Esophagus squamous epithelium (tissue), 5 donors: ENCODE measurements at places on chromosomes 6 and 20.

DNA sequence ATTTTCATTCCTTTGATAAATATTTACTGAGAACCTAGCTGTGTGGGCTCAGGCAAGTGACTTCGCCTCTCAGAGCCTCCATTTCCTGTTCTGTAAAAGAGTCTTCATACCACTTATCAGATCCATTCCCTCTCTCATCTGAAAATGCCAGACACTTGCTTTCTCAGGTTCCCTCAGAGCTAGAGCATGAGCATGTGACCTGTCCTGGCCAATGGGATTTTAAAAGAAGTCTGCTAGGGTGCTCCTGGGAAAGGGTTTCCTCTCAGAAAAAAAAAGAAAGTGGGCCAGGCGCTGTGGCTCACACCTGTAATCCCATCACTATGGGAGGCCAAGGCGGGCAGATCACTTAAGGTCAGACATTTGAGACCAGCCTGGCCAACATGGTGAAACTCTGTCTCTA lies 5.3 kb downstream of the KCNB1 start:
- no peak for DNase-seq

DNA sequence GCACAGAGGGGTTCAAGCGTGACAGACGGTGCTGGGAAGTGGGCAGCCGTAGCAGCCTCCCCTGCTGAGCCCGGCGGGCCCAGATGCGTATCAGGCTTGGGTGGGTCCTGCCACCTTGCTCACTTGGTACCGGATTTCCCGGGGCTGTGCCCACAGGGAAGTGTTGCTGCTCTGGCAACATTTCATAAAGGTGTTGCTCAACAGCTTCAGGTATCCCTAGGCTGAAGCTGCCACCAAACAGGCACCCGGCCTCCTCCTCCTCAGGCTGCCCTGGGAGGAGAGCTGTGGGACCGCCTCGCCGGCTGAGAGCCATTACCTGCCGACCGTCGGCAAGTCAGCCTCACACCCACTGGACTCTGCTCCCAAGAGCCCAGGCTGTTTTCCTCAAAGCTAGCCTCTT lies 11.5 kb downstream of the PSMG4 start:
- no peak for DNase-seq

- DNase-seq, result no peak
These were observed 664.9 kb upstream of the CITED2 start for GRCh38 chr6:140039364-140039763.

- DNase-seq, result no peak
These were observed 9.3 kb upstream of the FKBP1A start for GRCh38 chr20:1402149-1402548.
